IPS DF 19.7 (cell line): ENCODE measurements at places on chromosomes 5 and 9.

DNA sequence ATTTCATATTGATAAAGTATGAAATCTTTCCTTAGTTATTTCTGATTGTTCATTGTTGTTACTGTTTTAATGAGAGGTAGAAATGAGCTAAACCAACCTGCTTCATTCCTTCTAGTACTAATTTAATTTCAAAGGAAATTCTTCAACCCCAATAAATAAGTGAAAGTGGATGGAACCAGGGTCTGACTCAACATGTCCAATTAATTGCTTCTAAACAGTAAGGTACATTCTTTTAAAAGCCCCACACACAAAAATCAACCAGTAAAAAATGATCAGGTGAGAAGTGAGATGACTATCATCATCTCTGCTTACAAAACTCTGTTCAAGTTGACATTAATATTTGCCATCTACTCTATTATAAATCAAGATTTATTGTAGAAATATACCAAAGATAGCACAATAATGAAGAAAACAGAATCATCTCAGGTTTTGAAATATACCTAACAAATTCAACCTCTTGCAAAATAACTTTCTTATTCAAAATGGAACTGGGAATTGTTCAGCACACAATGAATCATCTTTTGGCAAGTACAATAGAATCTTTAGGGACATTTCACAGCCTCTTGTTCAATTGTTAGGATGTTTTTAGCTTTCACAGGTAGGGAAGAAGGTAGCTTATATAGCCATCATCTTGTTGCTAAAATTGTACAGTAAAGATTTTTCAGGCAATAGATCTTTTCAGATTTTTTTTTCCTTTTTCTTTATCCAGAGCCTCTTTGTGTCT, 114.5 kb downstream of the RPS23 start:
- no peak for DNase-seq

DNA sequence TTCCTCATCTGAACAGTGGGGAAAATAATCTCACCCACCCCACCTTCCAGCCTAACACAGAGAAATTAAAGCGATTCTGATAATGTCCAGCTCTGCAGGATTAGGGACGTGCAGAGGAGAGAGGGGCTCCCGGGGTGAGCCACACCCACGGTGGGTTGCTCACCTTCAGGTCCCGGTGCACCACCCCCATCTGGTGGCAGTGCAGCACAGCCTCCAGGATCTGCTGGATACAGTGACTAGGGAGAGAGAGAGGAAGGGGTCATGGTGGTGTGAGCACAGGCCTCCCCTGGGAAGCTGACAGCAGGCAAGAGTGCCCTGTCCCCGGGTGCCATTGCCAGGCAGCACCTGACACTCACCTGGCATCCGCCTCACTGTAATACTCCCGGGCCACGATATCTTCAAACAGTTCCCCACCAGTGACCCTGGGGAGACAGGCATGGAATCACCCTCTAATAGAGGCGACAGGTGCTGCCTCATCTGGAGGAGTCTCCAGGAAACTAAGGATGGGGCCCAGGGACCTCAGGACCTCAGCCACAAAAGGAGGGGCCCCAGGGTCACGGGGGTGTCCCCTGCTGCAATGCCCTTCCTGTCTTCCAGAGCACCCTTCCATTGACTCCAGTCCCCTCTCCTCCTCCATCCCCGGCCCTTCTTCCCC, 33.0 kb downstream of the CAMK2A start:
- DNase-seq, result no peak

DNA sequence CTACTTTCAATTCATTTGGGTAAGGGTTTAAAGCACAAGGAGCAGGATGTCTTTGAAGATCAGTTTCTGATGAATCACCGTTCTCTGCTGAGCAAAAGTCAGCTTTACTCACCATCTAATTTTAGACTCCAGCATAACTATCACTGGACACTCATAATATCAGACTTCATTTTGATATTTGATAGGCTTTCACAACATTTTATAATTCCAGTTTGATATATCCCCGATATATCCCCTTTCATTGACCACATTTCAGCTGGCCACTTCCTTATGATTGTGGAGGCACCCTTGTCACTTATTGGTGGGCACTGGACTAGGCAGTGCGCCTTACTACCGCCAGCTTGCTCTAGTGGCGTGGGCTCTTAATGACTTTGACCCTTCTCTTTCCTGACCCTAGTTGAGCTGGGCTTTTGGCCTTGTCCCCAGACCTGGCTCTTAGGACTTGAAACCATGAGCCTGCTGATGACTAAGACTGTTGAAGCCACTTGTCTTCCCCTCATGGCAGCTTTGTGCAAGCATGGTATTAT, 46.8 kb downstream of the CYSTM1 start:
- DNase-seq, result no peak

DNA sequence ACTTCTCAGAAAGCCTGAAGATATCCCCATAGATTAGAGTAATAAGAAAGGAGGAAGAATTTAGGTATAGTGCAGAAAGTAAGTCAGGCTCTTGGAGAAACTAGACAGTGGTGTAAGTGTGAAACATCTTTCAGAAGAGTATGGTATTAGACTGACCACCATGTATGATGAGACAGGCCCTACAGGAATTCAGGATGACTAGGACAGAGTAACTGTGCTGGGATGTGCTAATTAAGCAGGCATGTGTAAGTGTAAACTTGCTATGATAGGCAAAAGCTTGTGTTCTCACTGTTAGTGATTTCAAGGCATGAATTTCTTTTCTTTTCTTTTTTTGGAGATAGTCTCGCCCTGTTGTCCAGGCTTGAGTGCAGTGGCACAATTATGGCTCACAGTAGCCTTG, 70.8 kb downstream of the RAB24 start:
- no peak for DNase-seq

DNA sequence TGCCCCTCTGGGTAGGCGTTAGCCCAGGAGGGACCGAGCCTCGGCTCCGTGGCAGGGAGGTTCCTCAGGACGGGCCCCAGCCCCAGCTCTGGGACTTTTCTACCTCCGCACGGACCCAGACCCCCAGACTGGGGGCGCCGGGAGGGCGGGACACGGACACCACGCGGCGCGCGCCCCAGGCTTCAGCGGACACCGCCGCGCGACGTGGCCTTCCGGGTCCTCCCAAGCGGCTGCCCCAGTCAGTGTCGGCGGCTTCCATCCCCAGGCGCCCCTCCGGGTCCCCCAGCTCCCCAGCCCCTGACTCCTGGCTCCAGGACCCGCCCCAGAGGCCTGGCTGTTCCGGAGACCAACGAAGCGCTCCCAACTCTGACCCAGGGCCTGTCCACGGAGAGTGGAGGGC, 3.1 kb downstream of the LCNL1 start:
- no peak for DNase-seq

DNA sequence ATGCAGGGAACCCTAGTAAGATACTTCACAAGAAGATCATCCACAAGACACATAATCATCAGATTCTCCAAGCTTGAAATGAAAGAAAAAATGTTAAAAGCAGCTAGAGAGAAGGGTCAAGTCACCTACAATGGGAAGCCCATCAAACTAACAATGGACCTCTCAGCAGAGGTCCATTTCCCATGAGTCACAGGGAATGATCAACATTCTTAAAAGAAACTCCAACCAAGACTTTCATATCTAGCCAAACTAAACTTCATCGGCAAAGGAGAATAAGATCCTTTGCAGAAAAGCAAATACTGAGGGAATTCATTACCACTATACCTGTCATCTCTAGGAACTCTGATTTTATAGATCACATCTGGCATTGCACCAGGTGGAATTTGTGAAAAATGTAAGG, 52.9 kb upstream of the SPATA31E1 start:
- DNase-seq, result no peak

- no peak for DNase-seq
Observed at GRCh38 chr9:121294866-121295661, 27.1 kb downstream of the GSN start.

GRCh38 chr9:134413890-134414623, 87.8 kb downstream of the RXRA start:
- no peak for DNase-seq

GRCh38 chr9:82492274-82492673, 503.7 kb downstream of the SPATA31D1 start:
- DNase-seq, result no peak

GRCh38 chr5:93579692-93580062, 1.3 kb downstream of the NR2F1-AS1 start:
- no peak for DNase-seq

DNA sequence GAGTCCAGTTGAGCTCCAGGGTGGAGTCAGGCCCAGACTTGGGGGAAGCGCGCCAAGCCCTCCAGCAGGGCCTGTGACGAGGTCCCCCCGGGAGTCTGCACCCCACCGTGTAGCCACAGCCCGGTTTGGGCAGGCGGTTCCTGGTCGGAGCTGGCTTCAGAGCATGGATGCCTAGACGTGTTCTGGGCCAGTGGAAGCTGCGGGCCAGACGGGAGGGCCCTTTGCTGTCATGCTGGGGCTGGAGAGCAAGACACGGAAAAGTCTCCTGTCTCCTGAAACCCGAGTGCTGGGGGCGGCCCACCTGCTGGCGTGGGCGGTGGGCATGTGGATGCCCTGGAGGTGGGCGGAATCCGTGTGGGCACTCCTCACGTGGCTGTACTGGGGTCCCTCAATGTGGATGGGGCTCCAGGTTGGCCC, 1.9 kb downstream of the GPSM1 start:
- DNase-seq, result no peak
